ENCODE measurements at places on chromosomes 2 and 18.

DNA sequence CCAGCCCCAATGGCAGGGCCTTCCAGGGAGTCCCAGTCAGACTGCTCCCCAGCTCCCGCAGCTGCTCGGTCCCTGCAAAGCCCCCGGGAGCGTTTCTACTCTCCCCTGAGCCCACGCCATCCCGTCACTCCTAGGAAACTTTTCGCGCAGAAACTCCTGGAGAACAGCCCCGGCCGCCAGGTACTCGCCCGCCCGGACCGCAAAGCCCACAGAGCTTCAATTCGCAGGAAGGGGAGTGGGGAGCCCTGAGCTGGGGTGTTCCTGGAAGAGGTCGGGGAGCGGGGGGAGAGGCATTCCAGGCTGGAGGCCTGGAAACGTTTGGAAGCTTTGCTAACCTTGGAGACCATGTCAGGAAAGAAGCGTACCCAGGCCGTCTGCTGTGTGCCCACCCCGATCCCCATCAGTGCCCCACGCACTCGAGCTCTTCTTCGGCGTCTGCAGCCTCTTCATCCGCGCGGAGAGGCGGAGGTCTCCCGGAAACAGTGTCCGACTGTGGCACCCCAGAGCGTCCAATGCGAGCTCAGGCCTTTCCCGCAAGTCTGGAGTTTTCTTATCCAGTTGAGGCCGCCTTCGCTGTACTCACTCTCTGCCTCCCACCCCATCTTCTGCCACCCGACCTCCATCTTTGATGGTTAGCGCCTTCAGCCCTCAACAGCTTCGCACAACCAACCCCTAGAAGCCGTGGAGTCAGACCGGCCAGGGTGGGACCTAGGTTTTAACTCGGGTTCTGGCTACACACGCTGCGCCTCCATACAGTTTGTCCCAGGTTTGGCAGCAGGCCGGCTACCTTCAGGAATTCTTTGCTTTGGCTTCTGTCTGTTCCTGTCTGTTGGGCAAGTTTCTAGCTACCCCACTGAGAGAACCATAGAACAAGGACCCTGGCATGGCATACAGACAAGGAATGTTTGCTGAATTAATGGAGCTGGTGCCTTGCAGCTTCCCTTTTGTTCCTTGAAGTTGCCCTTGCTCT is 3.7 kb downstream of the PCGF1 start:
- peak; percentile 67 for DNase-seq

DNA sequence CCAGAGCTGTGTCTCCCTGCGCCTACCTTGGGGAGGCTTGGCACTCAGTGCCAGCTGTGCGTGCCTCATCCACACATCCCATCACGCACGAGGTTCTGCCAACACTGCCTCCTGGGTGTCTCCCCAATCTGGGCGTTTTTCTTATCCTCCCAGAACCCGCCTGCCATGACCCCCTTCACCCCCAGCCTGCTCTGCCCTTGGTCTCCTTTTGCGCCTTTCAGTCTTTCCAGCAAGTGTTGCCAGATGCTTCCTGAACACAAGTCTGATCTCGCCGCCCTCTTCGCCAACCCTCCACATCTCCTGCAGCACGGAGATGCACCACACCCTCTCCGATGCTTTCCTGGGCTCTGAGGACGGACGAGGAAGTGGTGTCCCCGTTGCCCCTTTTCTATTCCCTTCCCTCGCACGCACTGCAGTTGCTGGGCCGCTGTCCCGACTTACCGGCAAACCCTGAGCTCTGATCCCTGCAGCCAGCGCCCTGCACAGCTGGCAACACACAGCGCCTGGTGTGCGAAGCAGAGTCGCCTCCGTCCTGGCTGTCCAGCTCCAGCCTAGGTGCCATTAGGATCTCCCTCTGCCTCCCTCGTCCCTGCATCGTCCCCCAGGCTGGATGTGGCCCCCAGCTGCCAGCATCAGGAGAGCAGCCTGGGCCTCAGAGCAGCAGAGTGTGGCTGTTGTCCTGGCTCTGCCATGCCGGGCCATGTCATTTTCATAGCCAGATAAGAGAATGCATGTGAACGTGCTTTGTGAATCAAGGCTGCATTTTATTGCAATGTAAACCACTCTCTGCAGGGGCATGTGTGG is 22.6 kb upstream of the ALLC start:
- DNase-seq = peak; percentile 45

GRCh38 chr2:230658877-230659652 is 53.6 kb upstream of the CAB39 start:
- no peak for DNase-seq

GRCh38 chr2:46435796-46436360 is 43.5 kb upstream of the TMEM247 start:
- no peak for DNase-seq

GRCh38 chr2:130985831-130986649 is 107.2 kb downstream of the FAM168B start:
- DNase-seq = no peak

- no peak for DNase-seq
Observed at GRCh38 chr2:167294776-167295140, 406.5 kb downstream of the XIRP2 start.

GRCh38 chr2:64711252-64711800 is 57.6 kb upstream of the SERTAD2 start:
- no peak for DNase-seq

- DNase-seq = no peak
Observed at GRCh38 chr2:238282861-238283738, 5.3 kb downstream of the PER2 start.

DNA sequence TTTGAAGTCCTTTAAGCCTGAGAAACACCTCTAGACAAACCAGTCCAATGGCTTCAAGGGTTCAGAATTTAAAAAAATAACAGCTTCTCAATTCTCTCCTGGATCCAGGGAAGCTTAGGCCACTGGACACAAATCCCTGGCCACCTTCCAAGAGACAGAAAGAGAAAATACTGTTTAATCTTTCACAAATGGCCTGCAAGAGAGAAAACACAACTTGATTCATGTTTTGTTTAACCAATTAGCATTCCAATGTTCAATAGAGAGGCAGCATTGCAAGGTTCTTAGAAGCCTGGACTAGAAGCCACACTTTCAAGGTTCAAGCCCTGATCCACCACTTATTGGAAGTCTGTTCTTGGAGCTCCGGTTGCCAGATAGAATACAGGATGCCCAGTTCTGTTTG is 109.0 kb upstream of the PARD3B start:
- no peak for DNase-seq

DNA sequence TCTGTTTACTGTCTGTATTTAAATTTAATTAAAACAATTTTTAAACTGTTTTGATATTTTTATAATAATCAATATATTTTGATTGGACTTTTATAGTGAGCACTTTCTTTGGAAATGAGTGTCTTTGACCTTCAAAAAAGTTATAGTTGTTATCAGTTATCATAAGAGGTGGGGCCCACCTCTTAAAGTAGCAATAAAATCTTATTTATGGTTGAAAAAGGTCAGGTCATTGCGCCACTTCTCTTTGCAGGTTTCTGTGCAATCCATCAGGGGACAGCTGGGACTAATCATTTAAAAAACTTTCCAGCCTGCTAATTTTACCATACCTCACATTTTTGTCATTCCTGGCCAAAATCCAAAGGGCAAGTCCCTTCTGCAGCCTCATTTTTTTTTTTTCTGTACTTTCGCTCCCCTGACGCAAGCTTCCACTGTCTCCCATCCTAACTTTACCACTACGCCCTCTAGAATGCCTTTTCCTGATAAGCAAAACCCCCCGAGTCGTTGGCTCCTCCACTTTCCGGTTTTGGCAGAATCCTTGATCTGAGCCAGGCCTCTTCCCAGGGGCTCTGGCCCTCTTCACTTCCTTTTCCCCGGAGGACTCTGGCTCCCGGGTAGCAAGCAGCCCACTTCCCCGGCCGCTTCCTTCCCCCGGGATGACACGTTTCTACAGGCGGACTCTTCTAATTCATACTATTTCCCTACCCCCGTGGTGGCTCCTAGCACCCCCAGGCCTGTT is 1.1 kb upstream of the SEH1L start:
- no peak for DNase-seq

- DNase-seq = no peak
Observed at GRCh38 chr2:205751569-205752031, 69.3 kb downstream of the NRP2 start.

GRCh38 chr2:98310010-98310409 is 36.2 kb upstream of the CNGA3 start:
- no peak for DNase-seq

DNA sequence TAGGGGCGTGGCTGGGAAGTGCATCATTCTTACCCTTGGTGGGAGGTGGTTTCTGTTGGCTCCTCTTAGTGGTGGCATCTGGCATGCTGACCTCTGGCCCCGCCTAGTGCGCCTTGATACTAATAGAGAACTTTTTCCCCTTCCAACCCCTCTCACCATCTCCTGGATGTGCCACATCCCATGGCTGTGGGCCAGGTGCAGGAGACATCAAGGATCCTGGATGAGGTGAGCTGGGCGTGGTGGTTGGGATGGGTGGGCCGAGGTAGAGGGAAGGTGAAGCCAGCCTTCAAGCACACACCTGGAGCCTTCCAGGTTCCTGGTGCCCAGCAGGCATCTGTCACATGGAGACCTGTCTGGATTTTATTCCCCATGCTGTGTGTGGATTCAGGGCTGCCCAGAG is 149.2 kb downstream of the DYSF start:
- DNase-seq = no peak

DNA sequence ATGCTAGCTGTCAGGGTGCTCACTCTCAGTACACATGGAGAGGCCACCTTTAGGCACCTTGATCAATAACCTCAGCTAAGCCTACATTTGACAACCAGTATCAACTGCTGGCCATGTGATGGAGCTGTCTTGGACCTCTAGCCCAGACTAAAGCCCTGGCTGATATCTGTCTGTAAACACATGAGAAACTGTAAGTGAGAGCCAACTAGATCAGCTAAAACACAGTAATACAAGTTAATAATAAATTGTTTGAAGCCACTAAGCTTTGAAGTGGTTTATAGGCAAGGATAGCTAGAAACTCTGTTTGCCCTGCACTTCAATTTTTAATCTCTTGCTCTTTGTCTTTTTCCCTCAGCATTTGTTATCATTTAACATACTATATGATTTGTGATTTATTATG is 407.1 kb downstream of the SPAG16 start:
- DNase-seq = no peak

- DNase-seq = no peak
Observed at GRCh38 chr2:79005216-79005615, 20.3 kb upstream of the REG3G start.

GRCh38 chr18:58315041-58315440 is 271.0 kb downstream of the NEDD4L start:
- no peak for DNase-seq

- no peak for DNase-seq
Observed at GRCh38 chr2:23492337-23492675, 107.3 kb downstream of the KLHL29 start.

DNA sequence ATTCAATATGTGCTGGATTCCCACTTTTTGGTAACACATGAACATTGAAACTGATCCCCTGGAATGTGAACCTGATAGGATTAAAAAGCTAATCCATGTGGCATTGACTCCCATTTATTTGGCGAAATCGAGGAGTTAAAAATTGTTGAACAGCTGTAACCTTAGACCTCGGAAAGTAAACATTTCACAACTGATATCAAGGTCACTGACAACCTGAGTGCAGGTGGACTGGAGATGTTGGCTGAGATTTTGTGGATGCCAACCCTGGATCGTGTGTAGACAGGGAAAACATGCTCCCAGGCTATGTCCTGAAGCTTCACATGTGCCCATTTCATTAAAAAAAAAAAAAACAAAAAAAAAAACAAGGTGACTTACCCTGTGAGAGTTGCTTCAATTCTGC is 204.8 kb downstream of the SETBP1 start:
- DNase-seq = no peak

- DNase-seq = no peak
Observed at GRCh38 chr18:61149786-61150185, 183.4 kb upstream of the CDH20 start.

GRCh38 chr2:107543793-107544192 is 282.9 kb upstream of the RGPD4 start:
- DNase-seq = no peak

DNA sequence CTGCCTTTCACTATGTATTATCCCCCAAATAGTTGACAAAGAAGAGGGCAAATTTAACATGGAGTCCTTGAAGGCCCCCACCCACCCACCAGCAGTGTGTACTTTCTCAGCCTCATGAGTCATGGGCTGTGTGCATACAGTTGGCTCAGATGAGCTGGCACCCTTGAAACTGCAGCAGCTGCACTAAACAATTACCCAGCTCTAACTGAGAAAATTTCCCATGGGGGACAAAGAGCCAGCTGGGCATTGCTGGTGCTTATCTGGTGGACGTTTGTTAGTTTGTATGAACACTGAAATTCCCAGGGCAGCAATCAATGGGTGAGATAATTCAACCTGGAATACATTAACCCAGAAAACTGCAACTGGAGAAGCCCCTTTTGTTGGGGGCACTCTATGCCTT is 131.7 kb downstream of the GCA start:
- no peak for DNase-seq

- no peak for DNase-seq
Observed at GRCh38 chr2:134873152-134873551, 34.7 kb downstream of the ACMSD start.

DNA sequence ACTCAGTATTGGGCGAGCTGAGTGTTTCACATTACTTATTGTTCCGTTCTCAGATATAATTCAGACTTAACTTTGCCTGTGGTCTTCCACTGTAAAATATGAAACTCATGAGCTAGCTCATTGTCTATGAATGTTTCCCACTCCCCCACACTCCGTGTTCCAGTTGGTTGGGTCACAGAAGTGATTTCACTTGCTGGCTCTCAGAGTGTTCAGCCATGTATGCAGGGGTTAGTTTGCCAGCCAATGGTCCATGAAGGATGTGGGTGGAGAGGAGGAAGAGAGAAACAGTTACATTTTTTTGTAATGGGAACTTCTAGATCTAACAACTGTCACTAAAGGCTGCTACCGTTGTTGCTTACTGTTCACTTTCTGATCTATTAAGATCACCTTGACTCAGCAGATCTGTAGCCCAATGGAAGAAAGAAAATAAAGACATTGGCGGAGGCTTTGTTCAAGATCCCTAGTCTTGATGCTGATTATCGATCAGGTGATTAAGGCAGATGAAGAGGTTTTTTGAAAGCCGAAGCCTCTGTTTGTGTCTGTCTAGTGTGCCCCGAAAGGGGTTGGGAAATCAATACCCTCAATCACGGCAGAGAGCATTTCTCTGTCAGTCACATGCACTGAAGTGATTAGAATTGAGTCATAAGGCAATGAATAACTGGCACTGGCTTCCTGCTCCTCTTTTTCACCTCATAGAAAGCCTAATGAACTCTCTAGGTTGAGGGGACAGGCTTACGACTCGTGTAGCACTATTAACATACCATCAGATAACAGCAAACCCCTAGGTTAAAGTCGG is 279.7 kb upstream of the FIGN start:
- no peak for DNase-seq

GRCh38 chr2:174510583-174511189 is 23.9 kb upstream of the GPR155 start:
- no peak for DNase-seq

All from H1 (cell line).